Stimulated activated CD4-positive, alpha-beta T cell treated with anti-CD3 and anti-CD28 coated beads, Interleukin-4, amount 100 ng/mL, for 1 hour (primary cell): ENCODE measurements at places on chromosomes 5 and 9.

GRCh38 chr5:109373932-109374331, 35.8 kb downstream of the PJA2 start:
- no peak for DNase-seq

DNA sequence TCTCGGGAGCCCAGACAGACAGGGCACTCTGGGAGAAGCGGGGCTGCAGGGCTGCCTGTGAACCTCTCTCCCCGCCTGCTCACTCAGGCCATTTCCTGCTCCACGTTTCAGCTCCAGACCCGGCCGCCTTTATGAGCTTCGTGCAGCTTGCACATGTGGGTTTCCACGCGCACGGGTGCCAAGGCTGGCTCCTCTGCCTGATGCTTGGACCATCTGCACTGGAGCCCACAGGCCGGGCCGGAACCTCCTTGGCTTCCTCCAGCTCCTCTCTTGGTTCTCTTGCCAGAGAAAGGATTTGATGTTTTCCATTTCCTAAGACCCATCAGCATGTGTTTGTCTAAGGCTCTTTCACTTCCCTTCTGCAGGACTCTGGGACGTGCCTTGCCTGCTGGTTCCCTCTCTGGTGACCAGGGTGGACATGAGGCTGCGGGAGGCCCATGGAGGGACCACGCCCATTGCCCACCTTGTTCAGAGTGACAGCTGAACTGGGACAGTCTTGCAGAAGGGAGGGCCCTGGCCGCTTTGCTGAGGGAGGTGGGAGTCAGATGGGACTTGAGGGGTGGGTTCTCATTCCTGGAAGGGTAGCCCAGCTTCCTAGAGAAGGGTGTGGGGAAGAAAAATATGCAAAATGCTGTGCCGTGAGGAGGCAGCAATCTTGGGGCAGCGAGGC, 23.3 kb upstream of the COL5A1 start:
- no peak for DNase-seq

GRCh38 chr9:133371261-133371711, 4.6 kb downstream of the SURF4 start:
- peak; percentile 74 for DNase-seq

- DNase-seq: no peak
These were observed 184.6 kb upstream of the PUM3 start for GRCh38 chr9:3028535-3028934.

DNA sequence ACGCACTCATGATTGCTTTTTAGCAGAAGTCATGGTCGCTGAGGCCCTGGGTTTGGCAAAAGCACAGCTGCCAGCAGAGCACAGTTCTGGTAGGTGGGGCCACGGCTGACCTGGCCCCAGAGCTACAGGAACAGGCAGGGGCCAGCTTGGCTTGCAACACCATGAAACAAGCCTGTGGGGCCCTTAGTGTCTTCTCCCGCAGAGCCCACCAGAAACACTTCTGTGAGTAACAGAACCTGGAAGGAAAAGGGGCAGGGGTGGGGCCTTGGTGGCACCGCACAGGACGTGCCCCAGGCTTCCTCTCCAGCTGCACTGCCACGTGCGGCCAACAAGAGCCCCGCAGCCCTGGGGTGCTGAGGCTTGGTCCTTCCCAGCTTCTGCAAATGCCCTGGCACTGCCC, 4.8 kb downstream of the ASB6 start:
- DNase-seq: no peak

DNA sequence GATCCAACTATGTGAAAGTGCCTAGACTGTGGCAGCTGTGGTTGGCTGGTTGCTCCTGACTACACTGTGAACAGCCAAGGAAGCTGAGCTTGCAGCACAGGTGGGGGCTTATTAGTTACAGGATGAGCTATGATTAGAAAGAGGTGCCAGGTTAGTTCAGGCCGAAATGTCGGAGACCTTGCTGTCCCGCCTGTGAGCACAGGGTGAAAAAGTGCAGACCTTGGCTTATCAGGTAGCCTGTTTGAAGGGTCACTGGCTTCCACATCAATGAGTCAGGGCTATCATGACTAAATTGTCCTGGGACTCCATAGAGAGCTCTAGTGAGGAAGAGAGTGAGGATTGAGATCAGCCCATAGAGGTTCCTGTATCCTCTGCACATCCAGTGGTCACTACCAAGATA, 114.3 kb upstream of the PLPPR1 start:
- DNase-seq: no peak

DNA sequence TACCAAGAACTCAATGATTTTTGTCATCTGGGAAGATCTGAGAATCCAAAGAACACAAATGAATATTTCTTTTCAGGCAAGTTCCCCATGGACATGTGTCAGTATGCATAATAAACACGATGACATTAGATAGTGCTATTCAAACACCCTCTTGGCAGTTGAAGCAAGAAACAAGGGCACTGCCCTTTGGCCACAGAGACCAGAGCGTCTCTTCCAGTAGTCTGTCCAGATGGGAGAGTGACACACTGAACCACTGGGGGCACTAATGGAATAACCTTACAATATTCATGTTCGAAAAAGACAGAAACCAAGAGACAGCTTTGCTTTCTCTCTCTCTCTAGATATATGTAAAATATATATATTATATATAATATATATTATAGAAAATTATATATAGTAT, 301.9 kb downstream of the CTNND2 start:
- DNase-seq: no peak
